MCF 10A (cell line): ENCODE measurements at places on chromosomes 12 and 14. TPM values are rescaled to one million over a fixed set of nuclear protein-coding genes. Genes with fewer than 3 reads are reported as not detected.
A peak's percentile ranks its signal among the peaks of the same experiment; 100 is the strongest.

- no peak for DNase-seq
Observed at GRCh38 chr14:39726563-39726962, 294.3 kb upstream of the FBXO33 start.

GRCh38 chr12:6823182-6824084 is 1.8 kb downstream of the GPR162 start:
- DNase-seq = no peak

- DNase-seq = no peak
Observed at GRCh38 chr12:114445401-114446323, 39.7 kb upstream of the TBX5 start.

DNA sequence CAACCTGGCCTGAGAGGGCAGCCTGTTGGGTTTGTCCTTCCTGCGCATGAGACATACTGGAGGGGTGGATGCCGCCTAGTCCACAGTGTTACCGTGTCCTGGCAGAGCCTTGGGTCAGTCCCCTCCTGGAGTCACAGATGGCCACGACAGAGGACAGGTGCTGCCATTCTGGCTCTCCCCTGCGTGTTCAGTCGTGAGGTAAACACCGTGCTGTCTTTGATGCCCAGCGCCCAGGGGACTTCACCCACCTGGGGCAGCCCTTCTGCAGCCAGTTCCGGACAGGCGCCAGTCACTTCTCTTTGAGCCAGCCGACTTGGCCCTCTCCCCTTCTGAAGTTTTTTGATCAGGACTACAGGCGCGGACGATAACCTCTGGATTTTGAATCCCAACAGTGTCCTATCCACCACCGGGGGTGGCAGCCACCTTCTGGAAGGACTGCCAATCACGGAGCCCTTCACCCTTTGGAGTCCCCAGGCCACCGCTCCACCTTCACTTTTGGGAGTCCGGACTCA is 933.0 kb downstream of the DIO2 start:
- DNase-seq = no peak

DNA sequence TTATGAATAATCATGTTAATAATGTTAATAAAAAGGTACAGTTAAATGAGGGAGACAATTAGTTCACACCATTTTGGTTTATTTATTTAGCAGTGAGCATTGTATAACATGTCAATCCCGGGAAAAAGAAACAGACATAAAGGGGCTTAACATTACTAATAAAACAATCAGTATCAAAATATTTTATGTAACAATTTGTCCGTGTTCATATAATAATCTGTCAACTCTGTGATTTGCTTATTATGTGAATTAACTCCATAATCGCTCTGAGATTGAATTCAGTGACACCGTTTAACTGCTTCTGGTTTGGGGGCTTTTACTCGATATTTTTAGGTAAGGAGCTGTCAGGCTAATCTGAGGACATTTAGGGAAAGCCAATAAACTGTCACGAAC is 95.8 kb upstream of the HMGA2 start:
- DNase-seq = no peak

- DNase-seq = peak; percentile 81
Observed at GRCh38 chr12:31238764-31239387, 87.1 kb downstream of the SINHCAF start.

DNA sequence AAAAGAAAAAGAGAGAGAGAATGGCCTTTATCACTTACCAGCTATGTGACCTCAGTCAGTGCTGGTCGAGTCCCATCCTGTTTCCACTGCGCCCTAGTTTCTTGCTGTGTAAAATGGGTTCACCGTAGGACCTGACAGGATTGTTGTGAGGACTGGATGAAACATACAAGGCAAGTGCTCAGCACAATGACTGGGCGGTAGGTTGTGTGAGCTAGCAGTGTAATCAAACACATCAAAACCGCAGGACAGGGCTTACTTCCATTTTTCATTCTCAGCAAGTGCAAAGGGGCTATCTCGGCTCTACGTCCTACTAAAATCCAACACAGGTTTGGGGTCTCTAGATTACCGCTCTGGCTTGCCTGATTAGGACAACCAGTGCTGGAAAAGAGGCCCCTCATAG is 36.4 kb upstream of the ATXN2 start:
- no peak for DNase-seq

GRCh38 chr14:60233251-60233650 is 15.8 kb upstream of the PPM1A start:
- DNase-seq = no peak

- DNase-seq = no peak
Observed at GRCh38 chr14:98958048-98958631, 313.9 kb downstream of the BCL11B start.

DNA sequence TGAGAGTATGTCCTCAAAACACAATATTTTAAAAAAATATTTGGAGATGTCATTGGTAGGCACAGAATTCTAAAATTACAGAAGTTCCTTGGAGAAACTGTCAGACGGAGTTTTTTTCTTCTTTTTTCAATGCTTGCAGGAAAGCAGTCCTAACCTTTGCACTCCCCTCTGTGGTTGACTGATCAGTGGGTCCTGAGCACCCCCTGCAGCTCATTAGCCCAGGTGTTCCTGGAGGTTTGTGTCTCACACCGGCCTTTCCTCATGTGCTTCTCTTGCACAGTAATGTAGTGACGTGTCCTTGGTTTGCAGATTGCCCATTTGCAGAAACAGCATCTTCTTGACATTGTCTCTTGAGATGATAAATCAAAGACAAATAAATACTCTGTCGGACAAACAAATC is 513.0 kb downstream of the TMEM121 start:
- DNase-seq = peak; percentile 35

DNA sequence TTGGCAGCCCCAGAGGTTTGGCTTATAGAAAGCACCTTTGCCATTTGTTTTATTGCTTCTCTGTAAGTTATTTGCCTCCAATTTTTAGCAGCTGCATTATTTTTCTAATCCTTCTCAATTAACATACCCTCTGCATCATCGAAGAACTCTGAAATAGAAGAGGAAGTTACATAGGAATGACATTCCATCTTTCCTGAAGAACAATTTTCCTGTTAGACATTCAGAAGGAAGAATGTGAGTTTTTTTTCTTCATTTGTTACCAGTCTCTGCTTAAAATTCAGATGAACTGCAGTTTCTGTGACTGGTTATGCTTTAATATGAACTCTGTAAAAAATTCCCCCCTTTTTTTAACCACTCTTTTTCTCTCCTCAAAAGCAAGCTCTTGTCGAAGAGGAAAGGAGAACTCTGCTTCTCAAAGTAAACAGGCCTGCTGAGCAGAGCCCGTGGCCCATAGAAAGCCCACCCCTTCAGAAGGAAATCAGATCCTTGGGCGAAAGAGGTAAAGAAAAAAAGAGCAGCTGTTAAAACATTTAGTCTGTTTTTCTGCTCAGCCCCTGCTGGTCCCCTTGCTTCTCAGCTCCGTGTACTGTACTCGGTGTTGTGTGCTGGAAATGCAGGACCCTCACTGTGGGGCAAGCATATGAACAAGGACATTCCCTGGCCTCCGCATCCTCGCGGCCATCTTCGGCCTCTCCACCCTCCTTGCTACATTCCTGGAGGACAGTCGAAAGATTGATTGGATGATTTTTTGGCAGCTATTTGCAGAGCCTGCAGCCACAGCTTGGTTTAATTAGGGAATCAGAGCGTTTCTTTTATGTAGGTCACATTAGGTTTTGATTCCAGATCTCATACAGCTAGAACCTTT is 164.4 kb upstream of the LRIG3 start:
- no peak for DNase-seq

DNA sequence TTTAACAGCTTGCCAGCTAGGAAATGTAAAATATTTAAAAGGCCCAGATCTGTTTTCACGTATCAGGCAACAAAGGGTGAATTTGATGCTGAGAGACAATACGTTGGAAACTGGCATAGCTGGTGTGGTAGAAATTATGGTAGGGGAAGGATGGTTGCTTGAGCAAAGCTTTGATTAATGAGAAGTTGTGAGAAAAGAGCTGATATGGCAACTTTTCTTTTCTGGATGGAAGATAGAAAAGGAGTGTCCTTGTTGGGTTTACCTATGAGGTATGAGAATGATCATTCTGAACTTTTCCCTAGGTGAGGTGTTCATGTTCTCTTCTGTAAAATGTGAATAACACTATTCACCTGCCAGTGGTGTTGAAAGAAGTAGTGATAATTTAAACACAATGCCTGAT is 34.2 kb downstream of the ZNF641 start:
- no peak for DNase-seq

- no peak for DNase-seq
Observed at GRCh38 chr12:38732761-38733160, 172.6 kb downstream of the CPNE8 start.

GRCh38 chr12:48157889-48158370 is 615 bp upstream of the ASB8 start:
- no peak for DNase-seq

DNA sequence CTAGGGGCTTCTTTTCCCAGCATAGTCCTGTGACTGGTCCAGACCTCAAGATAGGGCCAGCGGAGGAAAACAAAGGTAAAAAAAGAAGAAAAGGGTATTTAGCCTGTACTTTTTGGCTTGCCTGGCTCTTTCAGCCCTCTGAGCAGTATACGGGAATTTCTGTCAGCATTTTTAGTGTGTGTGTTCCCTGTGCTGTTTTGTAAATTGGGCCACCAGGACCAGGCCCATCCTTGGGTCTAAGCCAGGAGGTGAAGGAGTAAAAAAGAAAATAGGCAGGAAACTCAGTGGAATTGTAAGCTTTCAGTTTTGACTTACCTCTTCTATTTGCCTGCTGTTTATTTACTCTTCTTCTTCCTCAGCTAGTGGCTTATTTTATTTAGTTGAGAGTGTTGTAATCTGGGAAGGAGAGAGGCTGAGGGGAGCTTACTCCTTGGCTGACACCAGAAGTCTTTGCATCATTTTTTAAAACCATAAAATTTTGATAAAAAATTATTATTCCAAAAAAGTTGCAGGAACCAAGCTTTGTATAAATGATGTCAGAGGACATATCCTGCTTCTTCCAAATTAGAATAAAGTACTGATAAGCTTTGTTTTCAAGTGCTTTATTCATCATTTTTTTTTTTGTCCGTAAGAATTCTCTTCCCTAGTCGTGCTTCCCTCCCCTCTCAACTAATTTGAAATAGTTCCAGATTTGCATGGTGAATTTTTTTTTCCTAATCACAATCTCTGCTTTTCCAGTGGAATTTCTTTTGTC is 63.7 kb downstream of the DIP2B start:
- DNase-seq = peak; percentile 18

- DNase-seq = no peak
Observed at GRCh38 chr12:12403264-12404248, 46.7 kb downstream of the BORCS5 start.

GRCh38 chr14:37591311-37591940 is 3.6 kb downstream of the FOXA1 start:
- no peak for DNase-seq

DNA sequence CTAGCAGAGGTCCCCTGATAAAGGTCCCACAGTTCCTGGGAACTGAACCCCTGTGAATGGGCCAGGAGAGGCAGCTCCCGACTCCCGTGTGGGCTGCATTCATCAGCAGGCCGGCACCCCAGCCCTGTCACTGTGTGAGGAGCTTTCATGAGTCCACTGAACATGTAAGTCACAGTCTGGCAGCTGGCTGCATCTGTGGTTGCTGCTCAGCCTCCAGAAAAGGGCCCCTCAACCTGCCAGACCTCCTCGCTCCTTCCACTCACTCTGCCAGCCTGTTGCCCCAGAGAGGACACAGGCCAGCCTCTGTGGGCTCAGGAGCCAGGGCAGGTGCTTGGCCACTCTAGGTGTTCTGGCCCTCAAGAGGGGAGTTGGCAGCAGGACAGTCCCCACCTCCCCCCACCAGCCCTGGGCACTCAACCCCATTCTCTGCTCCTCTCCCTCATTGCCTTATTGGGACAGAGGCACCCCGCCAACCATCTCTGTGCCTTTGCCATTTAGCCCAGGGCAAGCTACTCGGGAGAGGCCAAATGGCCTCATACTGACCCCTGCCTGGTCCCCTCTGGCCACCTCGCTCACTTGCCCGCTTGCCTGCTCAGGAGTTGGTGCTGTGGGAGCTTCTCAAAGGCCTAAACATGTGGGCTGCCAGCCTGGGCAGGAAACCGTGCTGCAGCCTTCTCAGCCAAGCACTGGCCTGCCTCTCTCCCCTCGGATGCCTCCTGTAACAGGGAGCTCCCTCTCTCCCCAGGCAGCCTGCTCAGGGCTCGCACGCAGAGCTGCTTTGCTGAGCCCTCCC is 1.9 kb downstream of the RTL1 start:
- DNase-seq = no peak

DNA sequence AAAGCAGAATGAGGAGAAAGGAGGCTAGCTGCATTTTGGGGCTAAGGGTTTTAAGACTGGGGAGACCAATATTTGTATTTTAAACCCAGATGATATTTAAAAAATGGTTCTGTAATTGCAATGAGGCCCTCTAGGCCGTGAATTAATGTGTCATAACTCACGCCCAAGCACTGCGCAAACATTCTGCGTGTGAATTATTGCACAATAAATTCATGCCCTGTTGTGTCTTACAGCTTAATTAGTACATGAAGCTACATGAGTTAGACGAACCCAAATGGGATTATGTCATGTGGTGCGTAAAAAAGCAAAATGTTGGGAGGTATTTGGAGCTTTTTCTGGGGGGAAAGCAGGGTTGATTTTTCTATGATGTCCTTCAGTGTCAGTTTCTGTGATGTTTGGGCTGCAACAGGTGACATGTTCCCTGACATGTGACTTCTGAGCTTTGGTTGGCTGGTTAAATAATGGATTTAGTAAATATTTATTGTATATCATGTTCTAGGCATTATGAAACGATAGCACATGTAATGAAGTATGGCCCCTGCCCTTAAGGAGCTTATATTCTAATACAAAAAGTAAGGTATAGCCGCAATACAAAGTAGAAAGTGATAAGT is 30.4 kb upstream of the CISTR start:
- peak; percentile 30 for DNase-seq

- no peak for DNase-seq
Observed at GRCh38 chr12:75564398-75564797, 53.0 kb upstream of the KRR1 start.

The KRT71 gene
- not detected in 2 replicates for total RNA-seq

The LPAR5 gene
- total RNA-seq = 2.5 and 2.7 TPM in 2 replicates

The DNAJC22 gene
- total RNA-seq = 0.25 and 0.33 TPM in 2 replicates

The TOMM20L gene
- not detected in 2 replicates for total RNA-seq

The SGPP1 gene
- 20.8 and 22.7 TPM in 2 replicates for total RNA-seq

The TSHR gene
- total RNA-seq = not detected in 2 replicates
